Activated CD8-positive, alpha-beta memory T cell treated with anti-CD3 and anti-CD28 coated beads for 4 hours (primary cell): ENCODE measurements at places on chromosomes 13 and 19.

GRCh38 chr19:36707134-36707533 lies 19.7 kb downstream of the ZNF567 start:
- DNase-seq, result no peak

- DNase-seq, result no peak
Measured at GRCh38 chr13:80529734-80530133, 188.8 kb upstream of the SPRY2 start.

DNA sequence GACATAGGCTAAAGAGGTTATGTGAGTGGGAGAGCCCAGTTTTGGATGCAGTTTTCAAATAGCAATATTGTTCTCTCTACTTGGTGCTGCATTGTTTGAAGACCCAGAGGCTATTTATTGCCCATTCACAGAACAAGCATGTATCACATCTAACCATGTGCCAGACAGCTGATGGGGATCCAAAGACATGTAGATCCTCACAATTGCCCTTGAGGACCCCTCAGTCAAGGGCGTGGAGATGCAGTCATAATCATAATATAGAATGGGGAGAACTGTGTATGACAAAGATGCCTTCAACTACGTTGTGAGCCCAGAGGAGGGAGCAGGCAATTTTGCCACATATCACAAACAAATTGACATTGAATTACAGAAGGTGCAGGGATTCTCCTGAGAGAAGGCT lies 70.5 kb downstream of the NHLRC3 start:
- DNase-seq, result no peak

DNA sequence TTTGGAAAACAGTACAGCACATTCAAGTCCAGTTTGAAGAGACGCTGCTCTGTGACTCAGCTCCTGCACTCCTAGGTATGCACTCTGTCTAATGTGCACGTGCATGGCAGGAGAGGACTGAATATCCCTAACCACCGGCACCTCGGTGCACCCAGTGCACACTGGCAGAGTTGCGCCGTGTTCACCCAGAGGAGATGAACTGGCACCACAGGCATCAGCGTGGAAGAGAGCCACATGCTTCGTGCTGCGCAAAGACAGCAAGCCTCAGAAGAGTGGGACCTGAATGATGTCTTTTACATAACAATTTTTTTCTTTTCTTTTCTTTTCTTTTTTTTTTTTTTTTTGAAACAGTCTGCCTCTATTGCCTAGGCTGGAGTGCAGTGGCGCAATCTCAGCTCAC lies 122.3 kb downstream of the DPF1 start:
- no peak for DNase-seq

GRCh38 chr13:60226507-60226906 lies 62.8 kb upstream of the DIAPH3 start:
- no peak for DNase-seq

DNA sequence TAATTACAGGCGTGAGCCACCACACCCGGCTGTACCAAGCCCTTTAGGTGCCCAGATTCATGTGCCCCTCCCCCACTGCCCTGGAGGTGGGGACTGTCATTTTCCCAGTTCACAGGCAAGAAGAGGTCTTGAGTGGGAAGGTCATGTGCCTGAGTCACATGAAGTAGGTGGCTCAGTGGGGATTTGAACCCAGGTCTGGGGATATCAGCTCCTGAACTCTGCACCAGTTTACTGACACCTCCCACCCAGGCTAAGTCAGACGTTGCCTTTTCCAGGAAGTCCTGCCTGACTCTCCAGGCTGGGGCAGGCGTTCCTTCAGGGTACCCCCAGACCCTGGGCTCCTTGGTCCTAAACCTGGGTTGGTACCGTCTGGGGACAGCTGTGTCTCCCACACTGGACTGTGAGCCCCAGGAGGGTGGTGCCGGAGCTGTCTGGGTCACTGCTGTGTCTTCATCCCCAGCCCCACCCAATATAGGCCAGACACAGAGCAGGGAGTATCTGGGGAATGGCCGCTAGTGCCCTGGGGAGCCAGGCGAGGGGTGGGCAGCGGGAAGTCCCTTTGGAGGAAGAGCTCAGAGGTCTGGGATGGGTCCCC lies 8.6 kb downstream of the VASP start:
- no peak for DNase-seq

DNA sequence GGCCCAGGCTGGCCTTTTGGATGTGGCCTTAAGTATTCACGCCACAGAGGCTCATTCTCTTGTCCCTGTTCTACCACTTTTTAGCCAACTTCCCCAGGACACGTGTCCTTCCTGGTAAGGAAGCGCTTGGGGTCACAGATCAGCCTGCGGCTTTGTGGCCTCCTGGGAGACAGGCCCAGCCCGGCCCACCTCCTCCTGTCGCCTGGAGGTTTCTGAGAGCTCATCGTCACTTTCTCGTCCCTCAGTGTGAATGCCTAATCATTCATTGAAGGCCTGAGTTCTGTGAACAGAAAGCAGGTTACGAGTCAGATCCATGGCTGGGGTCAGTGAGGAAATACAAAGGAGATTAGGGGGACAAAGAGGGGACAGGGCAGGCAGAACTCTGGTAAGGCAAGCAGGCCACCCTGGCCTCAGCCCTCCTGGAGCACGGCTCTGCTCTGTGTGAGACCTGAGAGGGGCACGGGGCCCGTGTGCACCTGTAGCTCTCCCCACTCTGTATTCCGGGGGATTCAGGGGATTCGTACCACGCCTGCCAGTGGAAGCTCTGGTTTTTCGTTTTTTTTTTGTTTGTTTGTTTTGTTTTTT lies 38.6 kb upstream of the TSHZ3 start:
- DNase-seq, result no peak

DNA sequence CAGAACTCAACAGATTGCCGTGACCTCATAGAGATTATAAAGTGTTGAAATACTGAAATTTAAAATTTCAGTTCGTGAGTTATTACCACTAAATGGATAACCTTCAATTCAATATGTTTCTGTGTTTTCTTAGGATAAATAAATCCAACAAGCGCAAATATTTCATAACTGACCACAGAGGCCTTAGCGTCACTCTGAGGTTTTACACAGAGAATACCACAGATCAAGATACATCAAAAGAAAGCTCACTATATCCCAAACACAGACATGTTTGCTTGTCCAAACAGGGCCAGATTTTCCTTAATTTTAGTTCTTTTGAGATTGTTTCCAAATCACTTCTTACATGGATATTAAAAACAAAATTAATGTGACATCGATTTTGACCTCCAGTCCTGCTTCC lies 235.8 kb downstream of the EFNB2 start:
- DNase-seq, result no peak
